Activated CD4-positive, alpha-beta T cell treated with anti-CD3 and anti-CD28 coated beads, Interleukin-2, amount 50 U/mL, for 48 hours (primary cell): ENCODE measurements at places on chromosomes 12 and 14.

DNA sequence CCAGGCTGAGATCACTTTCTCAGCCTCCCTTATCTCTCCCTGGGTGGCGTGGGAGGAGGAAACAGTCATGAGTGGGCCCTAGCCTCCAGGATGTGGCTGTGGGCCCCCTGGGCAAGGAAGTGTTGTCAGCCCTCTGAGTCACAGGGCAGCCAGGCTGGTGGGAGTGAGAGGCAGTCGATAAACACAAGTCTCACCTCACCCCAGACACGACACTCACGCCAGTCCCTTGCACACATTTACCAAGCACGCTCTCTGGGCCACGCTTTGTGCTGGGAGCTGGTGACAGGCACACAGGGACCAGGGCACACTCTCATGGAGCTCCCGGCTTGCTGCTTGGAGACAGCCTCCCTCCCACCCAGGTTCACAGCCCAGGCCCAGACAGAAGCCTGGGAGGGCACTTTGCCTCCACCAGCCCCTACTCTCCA lies 1.9 kb upstream of the KRT79 start:
- DNase-seq = peak; percentile 57

DNA sequence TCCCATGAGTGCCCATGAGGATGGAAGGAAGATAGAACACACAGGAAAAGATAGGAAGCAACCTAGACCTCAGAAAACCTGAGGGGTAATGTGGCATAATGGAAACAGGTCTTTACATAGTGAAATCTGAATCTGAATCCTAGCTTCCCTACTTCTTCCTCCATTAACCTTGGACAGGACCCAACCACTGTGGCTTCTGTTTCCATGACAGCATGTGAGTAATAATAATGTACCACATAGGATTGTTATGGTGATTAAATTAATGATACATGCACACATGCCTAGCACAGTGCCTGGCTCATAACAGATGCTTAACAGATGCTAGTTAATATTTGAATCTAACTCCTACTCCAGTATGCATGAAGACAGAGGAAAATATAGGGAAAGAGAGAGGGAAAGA lies 11.2 kb downstream of the TTC9 start:
- DNase-seq = no peak

DNA sequence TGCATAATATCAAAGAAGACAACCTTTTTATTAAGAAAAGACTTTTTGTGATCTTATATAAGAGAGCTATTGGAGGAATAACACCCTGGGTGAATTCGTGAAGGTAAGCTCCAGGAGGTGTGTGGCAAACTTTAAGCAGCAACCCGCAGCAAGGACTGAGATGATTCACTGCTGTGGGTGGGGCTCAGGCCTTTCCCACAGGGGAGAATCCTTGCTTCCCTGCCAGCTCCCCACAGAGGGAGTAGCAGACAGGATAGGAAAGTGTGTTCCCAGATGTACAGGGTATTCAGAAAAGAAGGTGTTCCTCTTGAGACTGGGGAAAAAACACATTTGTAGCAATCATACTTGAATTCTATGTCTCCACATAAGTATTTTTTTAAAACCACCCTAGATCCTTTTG lies 9.2 kb downstream of the NDUFA12 start:
- no peak for DNase-seq

DNA sequence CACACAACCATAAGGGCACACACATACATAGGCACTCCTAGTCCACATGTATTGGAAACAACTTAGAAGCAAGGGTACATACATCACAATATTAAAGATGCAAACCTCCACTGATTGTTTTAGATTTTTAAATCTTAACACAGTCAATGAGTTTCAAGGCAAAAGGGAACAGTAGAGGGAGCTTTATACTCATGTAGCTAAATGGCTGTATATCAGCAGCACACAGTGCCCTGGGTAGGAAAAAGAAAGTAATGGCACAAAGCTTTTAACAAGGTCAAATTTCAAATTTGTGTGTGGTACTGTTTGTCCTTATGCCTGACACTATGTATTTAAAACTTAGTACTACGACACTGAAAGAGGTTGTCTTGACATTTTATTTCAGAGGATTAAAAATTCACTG lies 262.0 kb downstream of the MED13L start:
- DNase-seq = no peak

DNA sequence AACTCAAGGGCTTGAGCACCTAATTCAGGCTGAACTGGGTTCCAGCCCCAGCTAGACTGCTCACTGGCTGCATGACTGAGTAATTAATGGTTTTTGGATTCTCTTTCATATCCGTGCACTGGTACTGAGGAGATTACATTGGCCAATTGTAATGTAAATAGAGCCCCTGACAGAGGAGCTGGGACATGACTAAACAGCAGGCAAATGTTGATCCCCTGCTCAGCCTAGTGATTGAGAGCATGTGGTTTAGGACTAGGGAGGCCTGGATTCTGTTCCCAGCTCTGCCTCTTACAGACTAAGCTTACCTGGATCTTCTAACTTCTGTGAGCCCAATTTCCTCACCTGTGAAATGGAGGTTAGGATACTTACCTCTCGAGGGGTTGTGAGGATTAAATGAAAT lies 204.3 kb downstream of the ESR2 start:
- DNase-seq = no peak

DNA sequence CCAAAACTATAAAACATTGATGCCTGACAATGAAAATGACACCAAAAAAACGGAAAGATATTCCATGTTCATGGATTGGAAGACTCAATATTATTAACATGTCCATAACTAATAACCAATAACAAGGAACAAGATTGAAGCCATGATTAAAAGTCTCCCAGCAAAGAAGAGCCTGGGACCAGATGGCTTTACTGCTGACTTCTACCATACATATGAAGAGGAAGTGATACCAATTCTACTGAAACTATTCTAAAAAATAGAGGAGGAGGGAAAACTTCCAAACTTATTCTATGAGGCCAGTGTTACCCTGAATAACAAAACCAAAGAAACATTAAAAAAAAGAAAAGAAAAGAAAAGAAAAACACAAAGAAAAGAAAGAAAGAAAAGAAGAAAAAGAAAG lies 54.6 kb upstream of the ATF7IP start:
- DNase-seq = no peak

- no peak for DNase-seq
Measured at GRCh38 chr12:24530689-24531088, 418.2 kb downstream of the BCAT1 start.

- no peak for DNase-seq
Measured at GRCh38 chr12:104785886-104786285, 172.2 kb downstream of the SLC41A2 start.

DNA sequence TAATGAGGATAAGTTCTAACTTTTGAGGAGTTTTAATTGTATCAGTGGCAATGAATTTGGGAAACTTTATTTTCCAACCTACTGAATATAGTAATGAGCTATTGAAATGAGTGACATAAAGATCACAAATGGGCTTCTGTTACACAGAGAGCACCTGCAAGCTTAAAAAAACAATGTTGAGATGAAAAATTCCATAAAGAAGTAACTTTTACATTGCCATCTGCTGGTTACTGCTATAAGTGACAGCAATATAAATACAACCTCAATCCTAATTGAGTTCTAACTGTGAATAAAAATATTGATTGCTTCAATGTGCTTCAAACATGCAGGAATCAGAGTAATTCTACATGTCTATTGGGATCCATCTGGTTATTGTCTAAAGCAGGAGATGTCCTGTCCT lies 14.2 kb downstream of the WIF1 start:
- no peak for DNase-seq

GRCh38 chr12:6626654-6627283 lies 9.0 kb downstream of the LPAR5 start:
- no peak for DNase-seq

DNA sequence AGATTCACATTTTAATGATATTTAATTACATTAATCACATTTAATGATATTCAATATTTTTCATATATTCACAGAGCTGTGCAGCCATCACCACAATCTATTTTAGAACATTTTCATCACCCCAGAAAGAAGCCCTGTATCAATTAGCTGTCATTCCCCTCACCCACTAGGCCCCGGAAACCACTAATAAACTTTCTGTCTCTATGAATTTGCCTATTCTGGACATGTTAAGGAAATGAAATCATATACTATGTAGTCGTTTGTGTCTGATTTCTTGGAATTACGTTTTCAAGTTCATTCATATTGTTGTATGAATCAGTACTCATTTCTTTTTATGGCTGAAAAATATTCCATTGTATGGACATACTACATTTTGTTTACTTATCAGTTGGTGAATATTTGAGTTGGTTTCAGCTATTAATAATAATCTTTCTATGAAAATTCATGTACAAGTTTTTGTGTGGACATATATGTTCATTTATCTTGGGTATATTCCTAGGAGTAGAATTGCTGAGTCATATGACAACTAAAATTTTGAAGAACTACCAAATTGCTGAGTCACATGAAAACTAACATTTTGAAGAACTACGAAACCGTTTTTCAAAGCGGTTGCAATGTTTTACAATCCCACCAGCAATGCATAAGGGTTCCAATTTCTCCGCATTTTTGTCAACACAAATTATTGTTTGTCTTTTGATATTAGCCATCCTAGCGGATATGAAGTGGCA lies 11.7 kb upstream of the OTOGL start:
- no peak for DNase-seq

- no peak for DNase-seq
Measured at GRCh38 chr12:71218616-71219015, 60.8 kb upstream of the TSPAN8 start.

GRCh38 chr14:80959496-80959895 lies 4.1 kb downstream of the TSHR start:
- peak; percentile 26 for DNase-seq

- DNase-seq = no peak
Measured at GRCh38 chr12:19915392-19916195, 452.7 kb upstream of the PDE3A start.

- DNase-seq = no peak
Measured at GRCh38 chr14:90604356-90604755, 207.5 kb downstream of the CALM1 start.

GRCh38 chr12:90954921-90955320 lies at the start of gene CCER1:
CCER1 (minus strand) TSS chr12:90955176; CDS start chr12:90954742, 434 bp downstream.
- DNase-seq = no peak

DNA sequence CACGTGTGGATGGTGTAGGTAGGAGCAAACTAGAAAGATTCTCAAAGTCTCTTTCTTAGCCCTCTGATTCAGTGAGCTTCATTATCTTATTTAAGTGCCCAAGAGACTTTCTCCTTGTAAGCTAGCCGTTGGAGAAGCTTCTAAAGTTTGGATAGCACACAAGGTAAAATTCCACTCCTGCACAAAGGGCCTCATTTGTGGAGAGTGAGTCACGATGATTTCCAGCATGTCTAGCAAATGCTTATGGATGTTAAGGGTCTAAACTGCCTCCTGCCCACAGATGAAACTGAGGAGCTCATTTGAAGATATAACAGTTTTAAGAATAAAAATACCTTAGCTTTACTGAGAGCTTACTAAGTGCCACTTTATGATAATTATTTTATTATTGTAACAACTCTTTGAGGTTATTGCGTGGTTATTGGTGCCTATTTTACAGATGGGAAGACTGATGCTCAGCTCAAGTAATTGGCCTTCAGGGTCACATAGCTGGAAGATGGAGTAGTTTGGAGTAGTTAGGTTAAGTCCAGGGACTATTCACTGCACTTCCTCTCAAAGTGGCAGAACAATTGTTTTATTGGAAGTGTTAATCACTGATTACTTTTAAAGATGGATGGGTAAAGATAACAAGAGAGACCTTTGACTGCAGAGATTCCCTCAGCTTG lies 78.7 kb upstream of the HIF1A start:
- DNase-seq = no peak

- no peak for DNase-seq
Measured at GRCh38 chr14:96352708-96353107, 10.4 kb downstream of the ATG2B start.

- no peak for DNase-seq
Measured at GRCh38 chr12:101097829-101098580, 112.0 kb downstream of the SLC5A8 start.

GRCh38 chr12:43126652-43127375 lies 425.2 kb downstream of the ADAMTS20 start:
- DNase-seq = no peak
